ENCODE measurements at places on chromosomes 16 and 17. TPM values are rescaled to one million over a fixed set of nuclear protein-coding genes. Genes with fewer than 3 reads are reported as not detected.

ACSM5 gene
- total RNA-seq = 3.1 TPM

DNA sequence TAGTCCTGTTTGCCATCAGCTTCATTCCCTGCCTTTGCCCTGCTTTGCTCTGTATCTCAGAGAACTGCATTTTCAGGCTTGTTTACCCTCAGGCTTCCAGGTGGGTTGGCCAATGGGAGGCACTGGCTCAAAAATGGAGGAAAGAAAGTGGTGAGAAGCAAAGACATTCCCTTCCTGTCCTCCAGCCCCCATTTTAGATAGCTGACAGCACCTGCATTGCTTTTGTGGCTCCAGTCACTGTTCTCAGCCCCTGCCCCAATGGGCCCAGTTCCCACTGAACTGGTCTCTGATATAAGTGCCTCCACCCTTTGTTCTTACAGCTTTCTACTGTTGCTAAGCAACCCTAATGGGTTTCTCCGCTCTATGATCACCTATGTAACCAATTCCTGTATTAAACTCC, 19.4 kb upstream of the SDK2 start:
- H3K27ac ChIP-seq = no peak overlapping the region
- no peak overlapping the region for H3K4me3 ChIP-seq
- H3K27me3 ChIP-seq = peaks cover 7% of the 10 kb centered on the region
- H3K4me1 ChIP-seq = peaks cover 20% of the 10 kb centered on the region
- no peak for DNase-seq
- no peaks in the 10 kb centered on the region for H3K36me3 ChIP-seq

GRCh38 chr16:57999366-57999970, 1.0 kb downstream of the ZNF319 start:
- H3K4me1 ChIP-seq = peaks cover 63% of the 10 kb centered on the region
- peak overlapping the region; percentile 77 for H3K4me3 ChIP-seq
- DNase-seq = no peak
- H3K27ac ChIP-seq = peak overlapping the region; percentile 97
- no peaks in the 10 kb centered on the region for H3K36me3 ChIP-seq
- H3K27me3 ChIP-seq = no peaks in the 10 kb centered on the region

DNA sequence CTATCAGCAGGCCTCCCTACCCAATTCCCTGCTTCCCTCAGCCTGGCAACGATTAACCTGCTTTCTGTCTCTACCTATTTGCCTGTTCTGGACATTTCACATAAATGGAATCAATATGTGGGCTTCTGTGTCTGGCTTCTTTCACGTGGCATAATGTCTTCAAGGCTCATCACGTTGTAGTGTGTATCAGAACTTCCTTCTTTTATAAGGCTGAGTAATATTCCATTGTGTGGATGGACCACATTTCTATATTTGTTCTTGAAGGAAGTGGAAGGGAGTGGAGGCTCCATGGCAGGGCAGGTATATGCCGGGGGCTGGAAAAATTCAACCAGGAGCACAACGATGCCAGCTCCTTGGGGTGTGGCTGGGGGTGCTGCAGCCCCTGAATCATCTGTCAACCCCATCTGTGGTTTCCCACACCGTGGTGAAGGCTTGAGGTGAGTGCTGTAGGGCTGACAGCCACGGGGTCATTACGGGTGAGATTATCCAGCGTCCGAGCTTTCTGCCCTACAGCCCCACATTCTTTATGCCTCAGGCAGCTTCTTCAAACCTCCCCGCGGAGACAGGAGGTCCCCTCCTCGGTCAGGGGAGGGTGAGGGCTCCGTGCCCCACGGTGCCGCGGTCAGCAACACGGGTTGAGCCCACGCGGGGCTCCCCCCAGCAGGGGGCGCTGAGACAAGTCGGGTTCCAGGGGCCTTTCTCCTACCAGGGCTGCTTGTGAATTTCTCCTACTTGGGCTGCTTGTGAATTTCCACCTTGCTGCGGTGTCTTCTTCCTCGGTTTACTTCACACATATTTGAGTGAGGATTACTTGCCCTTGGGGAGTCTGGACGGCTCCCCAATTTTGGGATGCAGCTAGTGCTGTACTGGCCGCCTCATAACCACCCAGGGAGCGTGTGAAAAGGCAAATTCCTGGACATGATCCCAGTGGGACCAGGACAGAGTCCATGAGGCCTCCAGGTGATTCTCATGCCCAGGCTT, 18.3 kb upstream of the WFIKKN2 start:
- no peak for DNase-seq
- no peak overlapping the region for H3K27ac ChIP-seq
- no peaks in the 10 kb centered on the region for H3K4me1 ChIP-seq
- H3K27me3 ChIP-seq = no peaks in the 10 kb centered on the region

- no peaks in the 10 kb centered on the region for H3K4me1 ChIP-seq
- H3K27me3 ChIP-seq = peaks cover 8% of the 10 kb centered on the region
- no peak for DNase-seq
- H3K27ac ChIP-seq = no peak overlapping the region
- H3K4me3 ChIP-seq = no peak overlapping the region
Observed at GRCh38 chr16:55756963-55757362, 75.9 kb downstream of the CES1 start.

DNA sequence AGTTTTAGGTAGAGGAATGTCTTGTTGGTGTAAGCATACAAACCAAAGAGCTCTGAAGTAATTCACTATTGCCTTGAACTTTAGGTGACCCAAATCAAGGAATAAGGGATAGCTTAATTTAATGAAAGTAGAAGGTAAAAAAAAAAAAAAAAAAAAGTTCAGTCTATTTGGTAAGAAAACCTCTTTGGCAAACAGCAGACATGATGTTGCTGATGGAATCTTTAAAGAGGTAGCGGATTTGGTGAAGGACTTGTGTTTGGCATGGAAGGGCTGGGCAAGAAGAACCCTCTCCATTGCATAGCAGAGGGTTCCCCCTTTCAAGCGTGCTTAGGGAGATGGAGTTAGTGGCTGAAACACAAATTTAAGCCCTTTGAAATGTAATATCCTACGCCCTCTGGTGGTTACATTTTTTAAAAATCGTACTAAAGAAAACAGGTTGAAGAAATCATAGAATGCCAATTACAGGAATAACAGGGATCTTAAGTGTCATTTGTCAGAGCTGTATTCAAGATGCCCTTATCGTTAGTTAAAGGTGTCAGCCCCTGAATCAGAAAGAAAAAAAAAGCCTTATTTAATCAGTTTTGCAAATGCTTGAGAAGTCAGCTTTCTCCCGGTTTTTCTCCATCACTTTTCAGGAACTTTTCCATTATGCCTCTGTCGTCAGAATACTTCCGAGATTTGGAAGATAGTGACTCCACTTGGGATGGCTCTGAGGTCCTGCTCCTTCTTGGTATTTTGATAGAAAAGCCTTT, 383.1 kb downstream of the KCNJ2 start:
- no peaks in the 10 kb centered on the region for H3K36me3 ChIP-seq
- peak; percentile 50 for DNase-seq
- H3K27me3 ChIP-seq = no peaks in the 10 kb centered on the region
- no peaks in the 10 kb centered on the region for H3K4me1 ChIP-seq

DNA sequence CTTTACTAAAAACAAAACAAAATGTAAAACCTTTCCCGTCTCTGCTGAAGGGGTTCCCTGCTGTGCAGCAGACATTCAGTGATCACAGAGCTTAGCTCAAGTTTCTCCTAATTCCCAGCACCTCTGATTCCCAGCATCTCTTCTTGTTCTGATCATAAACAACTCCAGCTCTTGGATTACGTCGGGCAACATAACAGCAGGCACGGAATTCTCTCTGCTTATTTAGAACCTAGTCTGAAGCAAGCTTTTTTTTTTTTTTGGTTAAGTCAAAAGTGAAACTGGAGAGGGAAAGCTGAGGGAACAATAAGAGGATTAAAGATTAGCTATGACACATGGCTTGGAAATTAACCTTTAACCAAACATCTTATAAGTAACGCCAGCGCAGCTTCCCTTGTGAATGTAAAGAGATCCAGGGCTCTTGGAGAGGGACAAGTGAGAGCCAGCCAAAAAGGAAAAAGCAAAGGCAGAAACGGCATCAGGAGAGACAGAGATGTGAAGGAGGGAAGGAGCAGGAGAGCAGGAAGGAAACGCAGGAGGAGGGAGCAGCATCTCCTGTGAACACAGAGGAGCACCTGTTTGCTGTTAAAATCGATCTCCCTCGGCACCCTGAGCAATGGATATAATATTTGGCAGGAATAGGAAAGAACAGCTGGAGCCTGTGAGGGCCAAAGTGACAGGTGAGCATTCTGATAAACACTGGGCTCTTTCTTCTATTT, at the start of gene BCO1:
TSS of gene BCO1 (plus strand) at position 394 of the 716 bp plus-strand sequence. CDS start at position 614, 220 bp downstream.
- peak; percentile 44 for DNase-seq
- no peaks in the 10 kb centered on the region for H3K27me3 ChIP-seq
- no peaks in the 10 kb centered on the region for H3K36me3 ChIP-seq
- H3K27ac ChIP-seq = no peak within 1 kb of the TSS

CFAP119 gene
- total RNA-seq = 6.6 TPM

DNA sequence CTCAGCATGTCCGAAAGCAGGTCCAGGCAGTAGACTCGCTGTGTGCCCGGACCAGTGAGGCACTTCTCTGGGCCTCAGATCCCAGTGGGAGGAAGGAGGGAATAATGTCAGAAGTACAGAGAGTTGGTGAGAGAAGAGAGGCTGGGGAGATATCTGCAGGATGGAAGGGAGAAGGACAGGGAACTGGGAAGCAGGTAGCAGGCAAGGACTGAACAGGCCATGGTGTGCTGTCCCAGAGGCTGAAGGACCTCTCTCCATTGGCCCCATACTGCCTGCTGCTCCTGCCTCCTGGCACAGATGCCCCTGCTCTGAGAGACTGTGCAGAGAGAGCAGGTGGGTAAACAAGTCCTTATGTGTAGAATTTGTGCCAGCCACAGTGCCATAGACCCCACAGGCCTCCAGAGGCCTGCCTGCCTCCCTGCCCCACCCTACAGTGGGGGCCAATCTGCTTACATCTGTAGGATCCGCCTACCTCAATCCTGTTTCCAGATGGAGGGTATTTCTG, 34.2 kb upstream of the CRHR1 start:
- H3K4me1 ChIP-seq = no peaks in the 10 kb centered on the region
- no peaks in the 10 kb centered on the region for H3K36me3 ChIP-seq
- H3K27me3 ChIP-seq = no peaks in the 10 kb centered on the region

CCL14 gene
- 23.3 TPM for total RNA-seq

SLC52A1 gene
- 0.58 TPM for total RNA-seq

- no peak overlapping the region for H3K4me3 ChIP-seq
- no peak overlapping the region for H3K27ac ChIP-seq
- no peak for DNase-seq
- no peaks in the 10 kb centered on the region for H3K4me1 ChIP-seq
- H3K27me3 ChIP-seq = no peaks in the 10 kb centered on the region
Observed at GRCh38 chr16:83592778-83593177, 215.0 kb upstream of the HSBP1 start.

DNA sequence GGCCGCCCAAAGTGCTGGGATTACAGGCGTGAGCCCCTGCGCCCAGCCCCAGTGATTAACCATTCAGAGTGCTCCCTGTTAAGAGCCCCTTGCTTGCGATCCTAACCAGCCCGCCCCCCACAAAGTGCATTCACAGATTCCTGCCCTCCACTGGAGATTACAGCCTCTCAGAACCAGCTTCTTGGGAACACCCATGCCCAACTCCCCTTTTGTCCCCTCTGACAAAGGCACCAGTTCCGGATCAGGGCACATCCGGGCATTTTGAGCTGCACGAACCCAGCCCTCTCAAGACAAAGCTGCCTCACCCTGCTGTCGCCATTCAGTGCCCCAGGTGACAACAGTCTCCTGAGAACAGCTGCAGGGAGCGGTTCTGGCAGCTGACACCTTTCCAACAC, 848 bp upstream of the KRT19 start:
- peaks cover 19% of the 10 kb centered on the region for H3K27me3 ChIP-seq
- no peak overlapping the region for H3K4me3 ChIP-seq
- DNase-seq = no peak
- H3K27ac ChIP-seq = peak overlapping the region; percentile 13
